ENCODE measurements at places on chromosomes 12 and 14. TPM values are rescaled to one million over a fixed set of nuclear protein-coding genes. Genes with fewer than 3 reads are reported as not detected.

DNA sequence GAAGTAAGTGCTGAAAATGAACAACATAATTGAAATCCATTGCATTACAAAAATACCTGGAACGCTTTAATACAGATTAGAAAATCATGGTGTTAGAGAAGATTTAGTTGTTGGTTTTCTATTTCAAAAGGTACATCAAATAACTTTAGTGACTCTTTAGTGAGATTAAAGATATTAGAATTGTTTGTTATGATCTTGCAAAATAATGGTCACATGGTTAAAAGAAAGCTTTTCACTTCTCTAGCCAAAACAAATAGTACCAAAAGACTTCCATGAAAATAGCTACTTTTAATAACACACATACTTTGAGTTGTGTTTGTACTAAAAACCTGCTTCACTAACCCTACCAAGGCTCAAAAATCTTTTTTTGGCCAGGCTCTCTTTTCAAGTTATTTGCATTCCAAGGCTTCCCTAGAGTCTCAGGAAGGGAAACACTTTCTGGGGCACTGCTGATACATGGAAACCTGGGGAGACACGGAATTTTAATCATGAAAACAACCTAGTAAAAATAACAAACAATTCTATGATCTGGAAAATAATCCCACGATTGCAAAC lies at the start of gene SLCO1A2:
TSS of gene SLCO1A2 (minus strand) at position 147 of the 555 bp plus-strand sequence. CDS start 270 bp downstream, outside the sequence.
- H3K27me3 ChIP-seq, result no peaks in the 10 kb centered on the region
- no peaks in the 10 kb centered on the region for H3K36me3 ChIP-seq
- H3K4me1 ChIP-seq, result no peaks in the 10 kb centered on the region
- no peak for DNase-seq
- no peak within 1 kb of the TSS for H3K27ac ChIP-seq

DNA sequence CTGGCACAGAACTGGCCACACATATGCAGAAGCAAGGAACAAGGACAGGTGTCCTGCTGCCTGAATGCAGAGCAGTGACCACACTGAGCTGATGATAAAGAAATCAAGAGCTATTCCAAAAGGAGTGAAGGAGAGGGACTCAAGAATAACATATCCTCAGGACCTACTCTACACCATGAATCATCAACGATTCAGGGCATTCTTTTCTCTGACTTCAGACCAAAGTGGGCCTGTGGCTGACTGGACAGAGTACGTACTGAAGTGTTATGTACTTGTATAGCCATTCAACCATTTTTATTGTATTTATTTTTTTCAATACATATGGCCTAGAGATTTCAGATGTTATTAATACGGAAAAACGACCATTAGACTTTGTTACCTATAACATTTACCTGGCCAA lies 177.5 kb upstream of the TMTC1 start:
- no peaks in the 10 kb centered on the region for H3K36me3 ChIP-seq
- no peaks in the 10 kb centered on the region for H3K4me1 ChIP-seq
- no peak for DNase-seq
- no peak overlapping the region for H3K27ac ChIP-seq

DNA sequence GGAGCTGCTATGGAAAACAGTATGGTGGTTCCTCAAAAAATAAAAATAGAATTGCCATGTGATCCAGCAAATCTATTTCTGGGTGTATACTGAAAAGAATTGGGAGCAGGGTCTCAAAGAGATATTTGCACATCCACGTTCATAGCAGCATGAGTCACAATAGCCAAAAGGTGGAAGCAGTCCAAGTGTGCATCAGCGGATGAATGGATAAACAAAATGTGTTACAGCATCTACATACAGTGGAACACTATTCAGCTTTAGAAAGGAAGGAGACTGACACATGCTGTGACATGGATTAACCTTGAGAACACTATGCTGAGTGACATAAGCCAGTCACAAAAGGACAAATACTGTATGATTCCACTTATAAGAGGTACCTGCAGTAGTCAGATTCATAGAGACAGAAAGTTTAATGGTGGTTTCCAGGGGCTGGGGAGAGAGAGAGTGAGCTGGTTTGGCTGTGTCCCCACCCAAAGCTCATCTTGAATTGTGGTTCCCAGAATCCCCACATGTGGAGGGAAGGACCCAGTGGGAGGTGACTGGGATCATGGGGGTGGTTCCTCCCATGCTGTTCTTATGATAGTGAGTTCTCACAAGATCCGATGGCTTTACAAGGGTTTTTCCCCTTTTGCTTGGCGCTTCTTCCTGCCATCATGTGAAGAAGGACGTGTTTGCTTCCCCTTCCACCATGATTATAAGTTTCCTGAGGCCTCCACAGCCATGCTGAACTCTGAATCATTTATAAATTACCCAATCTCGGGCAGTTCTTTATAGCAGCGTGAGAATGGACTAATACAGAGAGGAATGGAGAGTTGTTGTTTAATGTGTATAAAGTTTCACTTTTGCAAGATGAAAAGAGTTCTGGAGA lies 17.6 kb upstream of the TBC1D30 start:
- no peak overlapping the region for H3K27ac ChIP-seq
- DNase-seq, result no peak
- H3K36me3 ChIP-seq, result no peaks in the 10 kb centered on the region
- no peaks in the 10 kb centered on the region for H3K4me1 ChIP-seq

The CLEC2A gene
- not detected for total RNA-seq

DNA sequence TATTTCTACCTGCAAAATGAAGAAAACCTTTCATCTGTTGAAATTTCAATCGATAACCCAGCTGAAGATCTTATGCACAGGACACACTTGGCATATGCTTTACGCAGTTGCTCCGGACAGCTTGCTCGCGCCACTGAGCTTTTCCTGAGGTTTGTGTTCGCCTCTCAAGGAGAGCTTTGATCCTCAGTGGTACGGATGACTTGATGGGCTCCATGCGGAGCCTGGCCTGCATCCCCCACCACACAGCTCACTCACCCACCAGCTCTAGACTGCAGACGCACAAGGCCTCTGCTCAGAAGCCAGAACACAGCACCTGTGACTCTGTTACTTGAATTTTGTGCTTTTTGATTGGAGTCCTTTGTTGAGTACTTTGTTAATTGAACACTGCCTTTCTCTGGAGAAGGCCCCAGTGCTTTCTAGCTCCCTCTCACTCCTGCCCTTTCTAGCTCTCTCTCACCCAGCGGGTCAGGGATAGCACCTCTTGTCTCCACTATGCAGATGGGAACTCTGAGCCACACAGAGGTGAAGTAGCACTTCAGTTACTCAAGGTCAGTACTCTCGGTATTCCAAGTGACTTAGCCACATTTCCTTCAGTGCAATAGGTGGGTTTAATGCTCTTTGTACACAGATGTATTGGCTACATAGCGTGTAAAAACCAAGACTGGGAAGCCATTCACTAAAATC lies 52.1 kb downstream of the TBC1D30 start:
- no peak overlapping the region for H3K4me3 ChIP-seq
- no peak for DNase-seq
- no peaks in the 10 kb centered on the region for H3K36me3 ChIP-seq
- no peak overlapping the region for H3K27ac ChIP-seq
- H3K4me1 ChIP-seq, result peaks cover 18% of the 10 kb centered on the region

GRCh38 chr12:117685110-117685926 lies 283.5 kb downstream of the KSR2 start:
- H3K4me3 ChIP-seq, result no peak overlapping the region
- no peaks in the 10 kb centered on the region for H3K4me1 ChIP-seq
- peaks cover 6% of the 10 kb centered on the region for H3K27me3 ChIP-seq
- no peak for DNase-seq
- no peaks in the 10 kb centered on the region for H3K36me3 ChIP-seq
- H3K27ac ChIP-seq, result no peak overlapping the region

DNA sequence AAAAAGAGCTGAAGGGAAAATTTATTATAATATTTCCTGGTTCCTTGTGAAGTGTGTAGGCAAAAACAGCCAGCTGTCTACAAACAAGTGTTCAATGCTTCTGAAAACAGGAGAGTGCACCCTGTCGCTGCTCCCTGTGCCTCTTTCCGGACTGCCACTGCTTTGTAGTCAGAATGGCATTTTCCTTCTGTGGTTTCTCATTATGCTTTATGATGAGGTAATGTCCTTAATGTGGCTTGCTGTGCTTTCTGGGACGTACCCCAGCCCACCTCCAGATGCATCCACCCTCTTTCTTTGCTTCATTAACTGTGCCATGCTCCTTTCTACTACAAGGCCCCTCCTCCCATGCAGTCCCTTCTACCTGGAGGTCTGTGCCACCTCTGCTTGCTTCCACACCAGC lies 148.1 kb downstream of the SYT1 start:
- H3K4me3 ChIP-seq, result no peak overlapping the region
- DNase-seq, result no peak
- H3K27ac ChIP-seq, result no peak overlapping the region
- H3K36me3 ChIP-seq, result peaks cover 1% of the 10 kb centered on the region
- H3K4me1 ChIP-seq, result no peaks in the 10 kb centered on the region

The TPPP2 gene
- not detected for total RNA-seq

DNA sequence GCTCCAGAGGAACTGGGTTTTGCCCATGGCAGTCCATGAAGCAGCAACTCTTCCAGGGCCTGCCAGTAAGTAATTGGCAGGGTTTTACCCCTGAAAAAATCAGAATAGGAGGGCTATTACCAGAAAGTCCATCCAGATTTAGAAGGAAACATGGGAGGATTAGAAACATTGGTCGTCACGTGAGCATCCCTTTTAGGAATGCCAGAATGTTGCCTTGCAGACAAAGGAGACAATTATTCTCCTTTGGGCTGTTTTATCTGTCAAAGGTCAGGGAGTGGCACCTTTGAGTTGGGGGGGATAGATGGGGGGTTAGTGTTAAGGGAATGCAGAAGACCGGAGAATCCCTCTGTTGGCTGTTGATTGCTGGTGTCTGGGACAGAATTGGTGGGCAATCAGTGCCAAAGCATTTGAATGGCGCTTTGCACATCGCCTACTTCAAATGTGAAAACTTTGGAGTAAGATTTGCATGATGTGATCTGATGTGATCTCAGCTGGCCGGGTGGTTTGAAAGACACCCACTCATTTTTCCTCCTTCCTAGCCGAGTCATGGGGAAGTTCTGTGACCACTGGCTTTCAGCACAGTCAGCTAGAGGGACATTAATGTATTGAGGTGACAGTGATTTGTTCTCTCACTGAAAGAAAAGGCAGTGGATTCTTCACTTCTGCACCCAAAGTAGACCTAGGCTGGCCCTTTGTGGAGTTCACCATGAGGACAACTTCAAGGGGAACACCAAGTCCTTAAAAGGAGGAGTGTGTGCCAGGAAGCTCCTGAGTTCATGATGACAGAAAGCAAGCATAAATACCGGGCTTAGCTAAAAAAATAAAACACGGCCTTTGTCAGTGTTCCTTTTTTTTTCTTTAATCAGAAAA lies 31.4 kb downstream of the FLVCR2 start:
- H3K36me3 ChIP-seq, result peaks cover 9% of the 10 kb centered on the region
- H3K27me3 ChIP-seq, result no peaks in the 10 kb centered on the region
- no peak overlapping the region for H3K4me3 ChIP-seq
- DNase-seq, result no peak
- peaks cover 5% of the 10 kb centered on the region for H3K4me1 ChIP-seq
- no peak overlapping the region for H3K27ac ChIP-seq

GRCh38 chr12:106428384-106428783 lies 70.8 kb downstream of the POLR3B start:
- no peak overlapping the region for H3K4me3 ChIP-seq
- DNase-seq, result no peak
- H3K36me3 ChIP-seq, result peaks cover 6% of the 10 kb centered on the region
- no peaks in the 10 kb centered on the region for H3K27me3 ChIP-seq
- H3K4me1 ChIP-seq, result no peaks in the 10 kb centered on the region
- no peak overlapping the region for H3K27ac ChIP-seq

Data from activated T-cell treated with anti-CD3 and anti-CD28 coated beads, Interleukin-2, amount 50 U/mL, for 72 hours (primary cell).